ENCODE measurements at places on chromosomes 12 and 14.
A peak's percentile ranks its signal among the peaks of the same experiment; 100 is the strongest.

- DNase-seq = no peak
Measured at GRCh38 chr12:88790231-88790630, 210.0 kb upstream of the KITLG start.

DNA sequence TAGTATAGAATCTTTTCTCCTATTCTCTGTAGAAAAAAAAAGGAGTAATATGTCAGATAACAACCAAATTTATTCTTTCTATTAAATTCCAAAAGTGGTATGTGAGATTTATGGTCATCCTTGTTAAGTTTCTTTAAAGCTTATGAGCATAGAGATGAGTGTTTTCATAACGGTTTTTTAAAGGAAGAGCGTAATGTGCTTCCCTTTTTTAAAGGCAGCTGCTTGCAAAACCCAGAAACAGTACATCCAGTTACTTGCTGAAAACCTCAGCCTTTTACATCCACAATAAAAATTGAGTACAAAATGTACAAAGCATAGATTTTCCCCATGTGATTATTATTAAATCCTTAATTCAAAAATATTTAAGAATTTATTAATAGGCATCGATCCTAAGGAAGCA, 53.6 kb upstream of the CD163 start:
- no peak for DNase-seq

DNA sequence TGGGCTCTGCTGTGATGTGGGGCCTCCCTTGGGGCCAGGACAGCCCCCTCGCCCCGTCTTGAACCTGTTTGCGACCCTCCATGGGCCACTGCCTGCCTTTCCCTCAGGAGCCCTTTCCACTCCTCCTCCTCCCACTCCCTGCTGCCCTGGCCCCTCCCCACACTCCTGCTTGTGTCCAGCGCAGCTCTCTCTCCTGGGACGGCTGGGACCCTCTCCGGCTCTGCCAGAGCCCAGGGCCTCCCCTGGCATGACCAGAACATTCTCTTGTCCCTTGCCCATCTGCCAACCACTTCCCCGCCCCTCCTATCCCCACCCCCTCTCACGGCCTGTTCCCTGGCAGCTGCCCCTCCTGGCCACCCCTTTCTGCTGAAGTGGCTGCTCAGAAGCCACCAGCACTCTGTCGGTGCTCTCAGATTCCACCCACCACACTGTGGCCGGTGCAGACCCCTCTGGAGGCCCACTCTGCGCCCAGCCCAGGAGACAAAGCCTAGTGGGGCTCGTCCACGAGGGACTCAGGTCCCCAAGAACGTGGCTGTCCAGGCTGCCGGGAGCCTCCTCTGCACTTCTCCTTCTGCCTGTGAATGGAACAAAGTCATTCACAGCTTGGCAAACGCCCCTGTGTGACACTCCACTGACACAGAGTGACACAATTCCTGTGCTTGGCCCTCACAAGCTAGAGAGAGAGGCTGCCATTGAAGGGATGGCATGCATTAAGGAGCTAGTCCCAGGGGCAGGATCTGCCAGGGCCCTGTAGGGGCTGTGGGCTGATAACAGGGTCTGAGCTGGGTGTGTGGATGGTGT, 1.4 kb downstream of the ASPG start:
- DNase-seq = no peak

DNA sequence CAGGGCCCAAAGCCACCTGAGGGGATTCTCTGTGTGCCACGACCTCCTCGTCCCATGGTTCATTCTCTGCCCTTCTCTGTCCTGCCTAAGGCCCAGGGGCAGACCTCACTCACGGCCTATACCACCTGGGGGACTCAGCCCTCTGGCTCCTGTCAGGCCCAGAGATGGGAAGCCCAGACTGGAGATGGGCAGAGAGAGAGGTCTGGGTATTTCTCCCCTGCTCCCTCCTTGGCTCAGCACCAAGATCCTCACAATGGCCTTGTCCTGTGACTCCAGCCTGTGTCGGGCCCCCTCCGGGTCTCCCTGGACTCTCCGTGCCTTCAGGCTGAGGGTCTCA, 46.9 kb upstream of the BCL11B start:
- DNase-seq = no peak

DNA sequence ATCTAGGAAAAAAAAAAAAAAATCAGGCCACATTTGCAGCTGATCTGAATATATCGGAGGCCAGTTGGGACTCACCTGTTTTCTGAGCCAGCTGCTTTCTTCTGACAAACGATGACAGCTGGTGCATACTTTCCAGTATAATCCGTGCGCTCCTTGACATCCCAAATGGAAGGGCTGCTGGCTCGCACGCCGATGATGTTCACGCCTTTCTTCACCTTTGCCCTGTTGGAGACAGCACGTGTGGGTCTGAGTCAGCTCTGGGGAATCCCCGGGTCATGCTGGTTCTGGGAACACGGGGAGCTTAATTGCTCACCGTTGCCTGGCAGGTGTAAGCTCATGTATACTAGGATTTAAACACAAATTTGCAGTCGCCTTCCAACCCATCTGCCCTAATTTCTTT, 372.8 kb downstream of the TMEM132D start:
- no peak for DNase-seq

- DNase-seq = peak; percentile 53
Measured at GRCh38 chr12:96194971-96195844, 1.0 kb downstream of the ELK3 start.

DNA sequence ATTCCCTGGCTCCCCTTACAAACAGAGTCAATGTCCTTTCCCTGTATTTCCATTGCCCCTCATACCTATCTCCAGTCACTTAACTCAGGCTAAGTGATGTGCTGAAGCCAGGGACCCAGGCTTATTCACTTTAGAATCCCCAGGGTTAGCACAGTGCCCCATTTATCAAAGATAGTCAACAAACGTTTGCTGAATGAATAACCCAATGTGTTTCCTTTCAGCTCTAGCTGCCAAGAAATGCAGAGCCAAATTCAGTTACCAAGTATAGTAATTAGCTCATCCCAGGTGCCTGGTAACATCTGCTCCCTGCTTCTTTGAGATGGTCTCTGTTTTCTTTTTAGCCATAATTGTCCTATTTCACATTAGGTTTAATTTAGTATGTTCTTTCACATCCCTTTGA, 189.5 kb downstream of the PHLDA1 start:
- no peak for DNase-seq

DNA sequence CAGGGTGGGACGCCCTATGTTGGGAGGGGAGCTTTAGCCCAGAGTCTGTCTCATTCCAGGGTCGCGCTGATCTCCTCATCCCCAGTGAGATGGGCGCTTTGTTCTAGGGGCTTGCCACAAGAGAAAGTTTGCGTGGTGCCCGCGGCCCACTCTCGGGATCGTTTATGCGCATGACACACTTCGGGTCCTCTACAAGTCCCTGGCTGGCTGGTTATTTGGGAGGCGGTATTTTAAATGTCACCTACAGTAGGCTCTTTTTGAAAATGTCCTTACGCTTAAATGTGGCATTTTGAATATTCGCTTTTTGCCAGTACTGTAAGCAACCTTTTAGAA, 541 bp downstream of the GOLT1B start:
- DNase-seq = no peak

DNA sequence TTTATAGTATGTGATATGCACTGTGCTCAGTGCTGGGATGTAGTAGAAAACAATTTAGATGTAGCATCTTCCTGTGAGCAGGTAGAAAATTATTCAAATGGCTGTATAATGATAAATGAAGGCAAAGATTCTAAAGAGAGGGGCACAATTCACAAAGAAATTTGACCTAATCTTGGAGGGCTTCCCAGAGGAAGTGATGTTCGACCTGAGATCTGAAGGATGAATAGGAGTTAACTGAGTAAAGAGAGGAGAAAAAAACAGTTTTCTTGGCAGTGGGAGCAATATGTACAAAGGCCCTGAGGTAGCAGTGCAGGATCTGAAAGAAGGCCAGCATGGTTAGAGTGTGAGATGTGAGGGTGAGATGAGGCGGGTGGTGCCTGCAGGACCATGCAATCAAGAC, 15.2 kb downstream of the RPH3A start:
- DNase-seq = no peak

DNA sequence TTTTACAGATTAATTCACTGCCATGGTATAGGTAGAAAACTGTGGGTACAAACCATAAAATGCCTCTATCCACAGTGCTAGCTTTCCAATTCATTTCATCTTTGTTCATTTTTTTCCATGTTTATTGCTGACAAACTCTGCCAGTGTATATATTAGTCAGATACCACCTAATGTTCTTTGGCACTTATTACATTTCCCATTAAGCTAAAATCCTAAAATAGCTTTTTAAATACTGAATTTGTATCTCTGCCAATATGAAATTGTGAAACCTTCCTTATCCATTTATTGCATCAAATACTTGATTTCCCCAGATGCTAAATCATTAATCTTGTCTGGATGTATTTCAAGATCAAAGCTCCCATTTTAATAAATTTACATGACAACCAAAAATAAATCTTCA, 150.1 kb upstream of the FSCB start:
- no peak for DNase-seq

GRCh38 chr12:109436188-109436560, 40.9 kb downstream of the KCTD10 start:
- DNase-seq = no peak

GRCh38 chr12:31853520-31853919, 105.7 kb upstream of the RESF1 start:
- DNase-seq = no peak

DNA sequence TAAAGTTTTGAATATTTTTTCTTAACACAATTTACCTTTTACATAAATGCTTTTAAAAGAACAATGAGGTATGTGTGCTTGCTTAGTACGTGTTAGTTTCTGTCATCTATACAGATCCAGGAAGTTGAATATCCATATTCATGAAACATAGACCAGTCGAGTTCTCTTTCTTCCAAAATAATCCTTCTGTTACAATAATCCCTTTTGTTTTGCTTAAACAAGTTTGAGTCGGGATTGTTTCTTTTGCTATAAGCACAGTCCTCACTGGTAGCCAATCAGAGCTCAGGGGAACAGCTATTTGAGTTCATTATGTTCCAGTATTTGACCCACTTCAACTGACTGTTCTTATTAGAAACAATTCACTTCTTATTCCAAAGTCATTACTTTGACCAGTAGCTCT, 214.7 kb upstream of the FLRT2 start:
- DNase-seq = no peak

- DNase-seq = peak; percentile 21
Measured at GRCh38 chr12:32302218-32303173, 96.9 kb upstream of the FGD4 start.

DNA sequence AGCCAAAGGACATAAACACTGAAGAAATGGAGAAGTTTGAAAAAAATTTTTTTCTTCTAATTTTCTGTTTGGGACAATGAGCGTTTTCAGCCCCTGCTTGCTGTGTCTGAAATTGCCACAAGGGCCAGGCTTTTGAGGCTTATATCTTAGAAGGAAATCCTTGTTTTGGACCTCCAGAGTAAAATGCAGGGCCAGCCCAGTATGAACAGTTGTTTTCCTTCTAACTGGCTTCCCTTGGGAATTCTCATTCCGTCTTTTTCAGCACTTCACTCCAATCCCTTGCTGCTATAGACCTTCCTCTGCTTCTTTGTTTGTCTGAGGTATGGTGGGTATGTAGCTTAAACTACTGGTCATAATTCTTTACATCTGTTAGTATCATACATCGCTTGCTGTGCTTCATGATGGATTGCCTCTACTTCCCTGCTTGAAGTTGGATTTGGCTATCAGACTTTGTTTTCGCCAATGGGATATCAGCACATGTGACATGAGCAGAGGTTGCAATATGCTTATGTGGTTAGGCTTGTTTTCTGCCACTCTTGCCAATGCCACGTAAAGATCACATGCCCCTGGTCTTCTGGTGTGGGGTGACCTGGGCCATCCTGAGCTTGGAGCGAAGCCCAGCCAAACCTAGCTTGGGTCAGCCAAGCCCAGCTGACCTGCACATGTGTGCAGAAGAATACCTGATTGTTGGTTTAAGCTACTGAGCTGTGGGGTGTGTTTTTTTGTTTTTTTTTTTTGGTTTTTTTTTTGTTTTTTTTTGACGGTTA, 64.7 kb downstream of the AVPR1A start:
- DNase-seq = no peak

DNA sequence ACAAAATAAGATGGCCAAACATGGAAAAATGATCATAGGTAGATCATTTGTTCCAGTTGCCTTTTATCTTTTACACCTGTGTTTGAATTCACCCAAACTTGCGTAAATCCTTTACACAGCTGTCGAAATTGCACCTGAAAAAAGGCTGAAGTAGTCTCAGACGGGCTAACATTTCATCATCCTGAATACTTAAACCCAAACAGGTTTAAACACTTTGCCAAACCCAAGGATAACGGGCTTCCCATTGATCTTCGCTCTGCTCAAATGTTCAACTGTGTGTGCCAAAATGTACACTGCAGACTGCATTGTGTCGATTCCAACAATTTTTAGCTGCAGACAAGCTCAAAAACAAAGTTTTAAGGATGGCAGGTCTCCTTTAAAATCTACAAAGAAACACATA, 288.7 kb upstream of the DDHD1 start:
- DNase-seq = no peak

GRCh38 chr14:97730706-97731105, 933.5 kb downstream of the VRK1 start:
- DNase-seq = no peak

GRCh38 chr12:33752854-33753253, 269.4 kb upstream of the ALG10 start:
- DNase-seq = no peak

DNA sequence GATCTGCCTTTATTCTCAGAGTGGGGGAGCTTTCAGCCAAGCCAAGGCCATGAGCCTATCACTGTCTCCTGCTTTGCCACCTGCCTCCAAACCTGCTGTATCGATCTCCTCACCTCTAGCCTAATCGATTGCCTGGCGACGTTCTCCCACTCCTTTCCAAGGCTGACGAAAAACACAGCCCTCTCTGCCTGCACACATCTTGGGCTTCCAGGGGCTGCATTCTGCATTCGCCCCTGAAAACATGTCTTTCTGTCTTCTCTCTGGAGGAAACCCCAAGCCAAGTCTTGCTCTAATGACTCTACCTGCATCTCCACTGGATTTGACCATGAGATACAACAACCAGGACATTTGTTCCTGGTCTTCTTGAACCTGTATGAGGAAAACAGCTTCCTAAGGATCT, 540.7 kb downstream of the BCL11B start:
- DNase-seq = no peak

DNA sequence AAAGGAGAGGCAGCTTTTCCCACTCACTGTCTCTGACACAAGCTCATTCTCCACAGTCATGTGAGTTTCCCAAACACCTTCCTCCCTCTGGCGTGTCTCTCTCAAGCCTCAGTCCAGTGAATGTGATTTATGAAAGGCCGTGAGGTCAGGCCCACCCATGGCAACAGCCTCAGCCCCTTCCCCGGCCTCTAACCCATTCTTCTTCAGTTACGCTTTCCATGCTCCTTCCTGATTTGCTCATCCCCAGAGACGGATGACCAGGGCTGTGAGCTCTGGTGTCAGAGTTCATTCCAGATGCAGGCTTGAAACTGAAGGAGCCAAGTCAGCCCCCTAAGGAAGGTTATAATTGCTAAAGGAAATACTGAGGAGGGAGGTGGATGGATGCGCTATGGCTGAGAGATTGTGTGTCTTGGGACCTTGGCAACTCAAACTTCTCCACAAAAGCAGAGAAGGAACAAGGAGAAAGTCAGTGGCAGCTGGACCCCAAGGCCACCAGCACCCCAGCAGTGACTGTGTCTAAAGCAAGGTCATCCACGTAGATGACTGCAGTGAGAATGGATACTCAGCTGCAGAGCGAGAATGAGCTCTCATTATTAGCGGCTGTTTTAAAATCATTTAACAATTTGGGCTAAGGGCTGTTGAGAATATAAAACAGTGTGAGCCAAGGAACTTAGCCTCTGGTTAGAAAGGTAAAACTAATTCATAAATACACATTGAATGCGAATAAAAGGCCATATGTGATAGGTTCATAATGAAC, 84.1 kb downstream of the FBXL14 start:
- DNase-seq = no peak
